ENCODE measurements at places on chromosomes 6 and 20.
A peak's percentile ranks its signal among the peaks of the same experiment; 100 is the strongest.

GRCh38 chr6:21855811-21856455 lies 262.4 kb downstream of the SOX4 start:
- no peak for DNase-seq

DNA sequence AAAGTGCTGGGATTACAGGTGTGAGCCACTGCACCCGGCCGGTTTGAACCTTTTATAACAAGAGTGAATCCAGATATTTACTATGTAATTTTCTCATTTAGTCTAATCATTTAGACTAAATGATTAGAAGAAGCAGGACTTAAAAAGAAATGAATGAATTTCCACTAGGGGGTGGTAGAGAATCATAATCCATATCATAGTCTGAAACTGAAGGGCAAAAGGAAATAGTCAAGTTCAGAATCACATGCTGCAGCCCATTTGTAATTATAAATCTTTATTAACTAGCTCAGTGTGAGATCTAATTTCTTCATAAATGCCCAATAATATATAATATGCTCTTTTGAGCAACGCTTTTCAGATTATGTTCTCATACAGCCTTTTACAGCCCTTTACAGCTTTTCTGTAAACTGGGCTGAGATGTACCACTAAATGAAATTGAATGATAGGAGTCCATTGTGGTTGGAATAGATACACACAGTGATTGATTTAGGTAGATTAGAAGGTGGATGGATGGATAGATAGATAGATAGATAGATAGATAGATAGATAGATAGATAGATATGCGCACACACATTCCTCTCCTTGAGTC lies 31.8 kb downstream of the PSMB9 start:
- no peak for DNase-seq

DNA sequence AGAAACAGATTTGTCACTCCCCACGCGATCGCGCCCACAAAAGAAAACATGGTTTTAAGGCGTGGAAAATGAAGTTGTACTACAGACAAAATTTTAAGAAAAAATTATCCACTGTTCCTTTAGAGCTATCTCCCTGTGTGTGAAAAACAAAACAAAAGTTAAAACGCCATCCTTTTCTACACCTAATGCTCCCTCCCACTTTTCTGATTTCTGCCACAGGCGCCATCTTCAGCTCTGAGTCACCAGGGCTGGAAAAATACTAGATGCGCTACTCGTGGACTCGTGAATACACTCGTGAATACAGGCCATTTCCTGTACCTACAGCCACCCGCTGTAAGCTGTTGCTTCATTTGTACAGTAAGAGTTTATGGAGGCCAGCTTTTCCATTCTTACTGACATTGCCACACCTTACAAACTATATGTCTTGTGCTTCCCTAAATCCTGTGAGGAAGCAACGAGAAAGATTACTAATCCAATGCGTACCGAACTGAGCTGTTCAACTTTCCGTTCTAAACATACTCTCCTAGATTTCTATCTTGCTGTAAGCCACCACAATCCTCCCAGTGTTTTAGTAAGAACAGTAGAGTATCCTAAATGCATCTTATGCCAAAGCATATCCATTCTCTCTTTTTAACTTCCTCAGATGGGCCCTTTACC lies 773 bp upstream of the AHI1 start:
- peak; percentile 46 for DNase-seq

- DNase-seq: no peak
Measured at GRCh38 chr20:25136643-25137559, 55.0 kb upstream of the VSX1 start.

DNA sequence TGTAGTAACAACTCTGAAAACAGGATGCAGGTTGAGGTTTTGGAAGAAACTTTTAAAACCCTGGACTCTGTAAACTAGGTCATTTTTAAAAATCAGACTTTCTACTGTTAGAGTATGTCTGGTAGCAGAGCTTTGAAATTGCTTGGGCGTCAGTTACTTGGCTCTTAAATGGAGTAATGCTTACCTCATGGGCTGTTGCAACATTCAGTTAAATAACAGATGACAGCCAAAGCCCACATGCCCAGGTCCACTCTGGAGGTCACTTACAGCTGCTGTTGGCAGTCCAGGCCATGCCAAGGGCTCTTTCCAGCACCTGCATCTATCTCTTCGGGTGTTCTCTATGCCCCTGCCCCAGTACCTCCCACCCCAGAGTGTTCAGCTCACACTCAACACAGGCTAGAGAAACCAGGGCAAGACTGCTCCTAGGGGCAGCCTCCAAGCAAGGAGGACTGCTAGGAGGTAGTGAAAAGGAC lies 96.4 kb downstream of the BANF2 start:
- DNase-seq: no peak

DNA sequence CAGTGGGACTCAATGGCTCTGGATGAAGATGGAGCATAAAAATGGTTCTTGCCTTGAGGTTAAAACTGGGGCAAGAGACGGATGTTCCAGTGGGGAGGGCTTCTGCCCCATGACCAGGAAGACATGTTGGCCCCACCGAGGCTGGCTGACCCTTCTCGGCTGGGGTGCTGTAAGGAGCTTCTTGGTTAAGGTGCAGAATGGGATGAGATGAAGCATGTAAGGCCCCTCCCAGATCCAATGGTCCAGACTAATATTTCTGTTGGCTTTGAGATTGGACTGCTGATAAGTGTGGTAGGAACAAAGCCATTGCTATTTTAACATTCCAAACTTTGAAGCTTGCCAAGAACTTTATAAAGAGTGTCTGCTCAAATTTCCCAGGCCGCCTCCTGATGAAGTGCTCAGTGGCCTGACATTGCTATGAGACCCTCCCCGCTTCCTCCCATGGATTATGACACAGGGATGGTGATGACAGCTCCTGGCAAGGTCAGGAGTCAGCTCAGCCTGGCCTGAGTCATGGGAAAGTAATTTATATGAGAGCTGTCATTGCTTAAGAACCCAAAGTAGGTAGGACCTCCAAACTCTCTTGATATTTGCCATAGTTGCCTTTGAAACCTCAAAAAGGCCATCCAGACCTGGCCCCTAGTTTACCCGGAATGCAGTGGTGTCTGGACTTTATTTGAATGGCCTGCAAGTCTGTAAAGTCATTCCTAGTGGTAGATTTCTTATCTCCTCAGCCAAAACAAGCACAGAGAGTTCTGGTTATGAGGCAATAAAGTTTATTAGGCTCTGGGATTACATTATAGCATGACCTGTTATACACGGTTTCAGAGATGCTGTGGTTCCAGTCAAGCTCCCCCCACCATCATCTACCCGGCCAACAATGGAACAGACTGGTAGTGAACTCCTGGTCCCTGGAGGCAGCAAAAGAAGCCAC lies 55.2 kb downstream of the TGM2 start:
- DNase-seq: no peak

DNA sequence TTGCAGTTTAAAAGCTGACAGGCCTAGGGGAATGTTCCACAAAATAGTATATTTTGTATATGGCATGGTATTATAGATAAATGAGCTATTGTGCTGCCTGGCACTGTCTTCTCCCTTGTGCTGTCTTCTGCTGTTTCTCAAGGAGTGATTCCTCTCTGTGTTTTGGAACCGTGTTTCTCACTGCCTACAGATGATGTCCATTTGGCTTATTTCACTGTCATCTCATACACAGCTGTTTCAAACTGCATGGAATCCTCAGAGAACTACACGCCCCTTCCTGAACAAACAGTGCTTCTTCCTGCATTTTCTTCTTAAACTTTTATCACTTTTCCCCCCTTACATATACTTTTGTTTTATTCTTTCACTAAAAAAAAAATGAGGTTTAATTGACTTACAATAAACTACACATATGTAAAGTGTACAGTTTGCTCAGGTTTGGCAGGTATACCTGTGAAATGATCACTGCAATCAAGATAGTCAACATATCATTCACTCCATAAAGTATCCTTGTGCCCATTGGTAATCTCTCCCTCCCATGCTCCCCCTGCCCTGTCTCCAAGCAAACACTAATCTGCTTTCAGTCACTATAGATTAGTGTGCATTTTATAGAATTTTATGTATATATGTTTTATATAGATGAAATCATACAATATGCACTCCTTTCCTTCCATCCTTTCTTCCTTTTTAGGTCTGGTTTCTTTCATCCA lies 43.0 kb downstream of the CBFA2T2 start:
- no peak for DNase-seq

- DNase-seq: no peak
Measured at GRCh38 chr6:170024940-170025339, 265.9 kb downstream of the DLL1 start.

Data from stimulated activated CD8-positive, alpha-beta memory T cell treated with anti-CD3 and anti-CD28 coated beads, Interleukin-2, amount 100 ng/mL, for 1 hour (primary cell).